ENCODE measurements at places on chromosomes 13 and 19. TPM values are rescaled to one million over a fixed set of nuclear protein-coding genes. Genes with fewer than 3 reads are reported as not detected.

The CCDC8 gene
- 19.2 TPM for total RNA-seq

The ZNF813 gene
- 3.7 TPM for total RNA-seq

The MATK gene
- not detected for total RNA-seq

The SIAH3 gene
- not detected for total RNA-seq

Data from aortic smooth muscle cell (primary cell).